Neuronal stem cell (in vitro differentiated cells): ENCODE measurements at places on chromosomes 6 and 20.
A peak's percentile ranks its signal among the peaks of the same experiment; 100 is the strongest.

DNA sequence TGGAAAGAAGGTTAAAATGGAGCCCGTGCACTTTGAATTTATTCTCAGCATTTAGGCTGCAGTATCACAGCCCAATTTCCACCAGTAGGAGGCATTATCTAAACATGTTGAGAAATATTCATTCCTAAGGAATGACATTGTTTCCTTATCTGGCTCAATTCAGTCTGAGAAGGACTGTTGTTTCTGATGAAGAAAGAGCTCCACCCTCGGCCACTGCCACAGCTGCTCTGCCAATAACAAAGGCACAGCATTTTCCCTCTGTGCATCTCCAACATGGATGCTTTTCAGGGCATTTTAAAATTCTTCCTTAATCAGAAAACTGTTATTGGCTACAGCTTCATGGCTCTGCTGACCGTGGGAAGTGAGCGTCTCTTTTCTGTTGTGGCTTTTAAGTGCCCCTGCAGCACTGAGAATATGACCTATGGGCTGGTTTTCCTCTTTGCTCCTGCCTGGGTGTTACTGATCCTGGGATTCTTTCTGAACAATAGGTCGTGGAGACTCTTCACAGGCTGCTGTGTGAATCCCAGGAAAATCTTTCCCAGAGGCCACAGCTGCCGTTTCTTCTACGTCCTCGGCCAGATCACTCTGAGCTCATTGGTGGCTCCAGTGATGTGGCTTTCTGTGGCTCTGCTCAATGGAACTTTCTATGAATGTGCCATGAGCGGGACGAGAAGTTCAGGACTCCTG is at the start of gene CALHM5:
Gene CALHM5, plus strand, starts transcription at position 216 of the 687 bp plus-strand sequence. Its CDS starts 58 bp downstream, at position 274.
- H3K27ac ChIP-seq, result peak within 1 kb of the TSS; percentile 9
- H3K4me1 ChIP-seq, result peaks cover 4% of the 10 kb centered on the region
- DNase-seq, result no peak
- H3K36me3 ChIP-seq, result no peaks in the 10 kb centered on the region
- no peak within 1 kb of the TSS for H3K4me3 ChIP-seq
- H3K27me3 ChIP-seq, result no peaks in the 10 kb centered on the region

GRCh38 chr20:30812739-30813411 is 444.6 kb upstream of the DEFB115 start:
- H3K27ac ChIP-seq, result no peak overlapping the region
- peaks cover 1% of the 10 kb centered on the region for H3K36me3 ChIP-seq
- DNase-seq, result no peak
- H3K4me3 ChIP-seq, result no peak overlapping the region
- H3K4me1 ChIP-seq, result no peaks in the 10 kb centered on the region
- H3K27me3 ChIP-seq, result no peaks in the 10 kb centered on the region

- no peak for DNase-seq
- no peaks in the 10 kb centered on the region for H3K36me3 ChIP-seq
- H3K4me1 ChIP-seq, result no peaks in the 10 kb centered on the region
- H3K27me3 ChIP-seq, result no peaks in the 10 kb centered on the region
- H3K27ac ChIP-seq, result no peak overlapping the region
- H3K4me3 ChIP-seq, result no peak overlapping the region
Observed at GRCh38 chr6:169266746-169267591, 13.3 kb upstream of the THBS2 start.

DNA sequence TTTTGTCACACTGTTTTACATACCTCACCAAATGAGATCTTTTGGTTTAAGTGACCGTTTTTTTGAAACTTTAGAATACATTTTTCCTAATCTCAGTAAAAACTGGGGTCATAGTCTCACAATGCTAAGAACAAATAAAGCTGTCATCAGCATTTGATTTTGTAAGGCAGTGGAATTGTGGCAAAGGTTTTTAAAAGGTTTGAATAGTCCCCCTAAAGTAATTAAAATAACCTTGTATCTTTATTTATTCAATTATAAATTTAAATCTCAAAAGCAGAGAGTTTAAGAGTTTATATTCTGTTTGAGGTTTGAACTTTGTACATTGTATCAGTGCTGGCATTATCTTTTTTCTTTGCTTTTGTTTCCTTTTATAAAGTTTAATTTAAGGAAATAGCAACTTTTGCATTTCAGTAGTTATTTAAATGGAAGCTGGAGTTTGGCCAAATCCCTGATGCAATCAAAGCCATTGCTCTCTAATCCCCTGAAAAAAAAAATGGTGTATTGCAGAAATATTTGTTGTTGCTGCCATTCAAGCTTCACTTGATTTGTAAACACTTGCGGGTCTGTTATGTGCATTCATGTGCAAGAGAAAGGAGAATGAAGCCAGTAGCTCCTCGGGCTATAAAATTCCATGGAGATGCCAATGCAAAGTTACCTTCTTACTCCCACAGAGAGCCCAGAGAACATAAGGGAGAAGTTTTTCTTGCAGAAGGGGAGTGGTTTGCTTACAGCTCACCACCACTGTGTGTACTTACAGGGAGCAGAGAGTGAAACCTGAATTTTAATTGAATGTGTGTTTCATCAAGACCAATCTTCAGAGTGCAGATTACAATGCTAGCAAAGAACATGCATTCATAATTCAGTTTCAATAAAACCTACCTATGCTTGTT is 391.8 kb downstream of the ARHGAP18 start:
- peak; percentile 24 for DNase-seq
- peaks cover 10% of the 10 kb centered on the region for H3K4me1 ChIP-seq
- no peaks in the 10 kb centered on the region for H3K36me3 ChIP-seq
- H3K4me3 ChIP-seq, result no peak overlapping the region
- no peak overlapping the region for H3K27ac ChIP-seq

GRCh38 chr20:47876311-47877088 is 91.2 kb upstream of the SULF2 start:
- H3K27me3 ChIP-seq, result no peaks in the 10 kb centered on the region
- H3K4me1 ChIP-seq, result peaks cover 6% of the 10 kb centered on the region
- no peaks in the 10 kb centered on the region for H3K36me3 ChIP-seq
- no peak overlapping the region for H3K4me3 ChIP-seq
- no peak overlapping the region for H3K27ac ChIP-seq

GRCh38 chr6:1110164-1110563 is 201.7 kb upstream of the FOXQ1 start:
- H3K4me1 ChIP-seq, result no peaks in the 10 kb centered on the region
- no peaks in the 10 kb centered on the region for H3K36me3 ChIP-seq
- no peak overlapping the region for H3K4me3 ChIP-seq
- DNase-seq, result no peak
- no peak overlapping the region for H3K27ac ChIP-seq
- H3K27me3 ChIP-seq, result peaks cover 3% of the 10 kb centered on the region

DNA sequence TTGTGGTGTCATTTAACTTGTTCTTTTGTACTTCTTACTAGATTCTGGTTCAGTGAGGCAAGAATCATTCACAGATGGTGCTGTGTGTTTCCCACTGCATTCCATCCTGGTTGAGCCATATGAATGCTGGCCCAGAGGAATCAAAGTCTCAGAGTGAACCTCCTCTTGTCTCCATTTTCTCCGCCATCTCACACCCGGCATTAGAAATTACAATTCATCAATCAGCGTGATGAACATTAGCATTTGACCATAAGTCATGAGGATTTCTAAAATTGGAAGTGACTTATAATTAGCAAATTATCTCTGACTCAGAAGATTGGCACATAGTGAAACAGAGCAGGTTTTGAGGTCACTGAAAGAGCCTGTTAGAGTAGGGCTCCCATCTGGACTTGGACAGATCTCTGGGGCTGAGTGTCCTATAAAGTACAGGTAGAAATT is 25.2 kb downstream of the TNFAIP3 start:
- no peaks in the 10 kb centered on the region for H3K36me3 ChIP-seq
- no peak overlapping the region for H3K4me3 ChIP-seq
- no peak overlapping the region for H3K27ac ChIP-seq
- DNase-seq, result no peak
